ENCODE measurements at places on chromosomes 1 and 21.

GRCh38 chr1:70202173-70202758, 3.1 kb downstream of the LRRC40 start:
- no peaks in the 10 kb centered on the region for H3K27me3 ChIP-seq
- H3K4me1 ChIP-seq: peaks cover 3% of the 10 kb centered on the region

- peaks cover 45% of the 10 kb centered on the region for H3K4me1 ChIP-seq
- no peaks in the 10 kb centered on the region for H3K27me3 ChIP-seq
- H3K4me3 ChIP-seq: no peak overlapping the region
- no peak overlapping the region for H3K27ac ChIP-seq
- no peak for DNase-seq
- H3K36me3 ChIP-seq: no peaks in the 10 kb centered on the region
Observed at GRCh38 chr21:33966324-33966949, 50.8 kb upstream of the ATP5PO start.

GRCh38 chr1:99503276-99503747, 142.6 kb upstream of the PALMD start:
- no peak overlapping the region for H3K4me3 ChIP-seq
- DNase-seq: no peak
- H3K4me1 ChIP-seq: no peaks in the 10 kb centered on the region
- H3K27ac ChIP-seq: no peak overlapping the region
- no peaks in the 10 kb centered on the region for H3K27me3 ChIP-seq
- no peaks in the 10 kb centered on the region for H3K36me3 ChIP-seq

- H3K4me1 ChIP-seq: no peaks in the 10 kb centered on the region
- H3K4me3 ChIP-seq: no peak overlapping the region
- no peaks in the 10 kb centered on the region for H3K36me3 ChIP-seq
Observed at GRCh38 chr1:189803364-189803763, 674.3 kb downstream of the BRINP3 start.

DNA sequence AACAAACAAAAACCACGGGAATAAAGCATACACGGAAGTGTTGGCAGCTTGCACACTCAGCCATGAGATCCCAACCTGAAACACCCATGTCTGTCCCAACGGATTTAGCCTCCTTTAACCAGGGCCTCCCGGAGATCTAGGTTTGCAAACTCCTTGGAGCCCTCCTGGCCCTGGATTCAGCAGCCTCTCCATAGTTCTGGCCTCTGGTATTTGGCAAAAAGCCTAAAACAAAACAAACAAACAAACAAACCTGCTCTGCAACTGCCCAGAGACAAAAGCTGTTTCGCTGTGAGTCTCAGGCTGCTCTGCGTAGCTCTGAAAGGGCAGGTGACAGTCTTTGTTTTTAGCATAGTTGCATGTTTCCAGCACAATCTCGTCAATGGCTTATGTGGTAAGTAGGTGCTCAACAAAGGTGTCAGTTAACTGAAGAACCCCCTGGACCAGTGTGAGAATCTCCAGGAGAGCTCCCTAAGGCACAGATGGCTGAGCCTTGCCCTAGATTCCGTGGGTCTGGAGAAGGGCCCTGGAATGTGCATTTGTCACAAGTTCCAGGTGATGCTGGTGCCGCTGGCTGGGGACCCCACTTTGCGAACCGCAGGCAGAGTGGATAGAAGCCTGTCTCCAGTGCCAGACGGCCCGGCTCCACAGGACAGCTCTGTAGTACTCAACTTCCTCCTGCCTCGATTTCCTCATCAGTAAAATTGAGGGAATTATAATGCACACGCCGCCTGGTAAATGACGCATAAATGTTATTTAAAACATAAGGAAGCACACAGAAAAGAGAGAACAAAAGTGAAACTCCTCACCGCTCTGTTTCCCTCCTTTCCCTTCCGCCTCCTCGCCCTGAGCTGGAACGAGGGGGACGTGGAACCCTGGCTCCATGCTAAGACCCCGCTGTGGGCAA, 86.2 kb downstream of the RIPK4 start:
- H3K4me1 ChIP-seq: peaks cover 25% of the 10 kb centered on the region
- H3K27me3 ChIP-seq: no peaks in the 10 kb centered on the region
- H3K4me3 ChIP-seq: no peak overlapping the region
- H3K36me3 ChIP-seq: no peaks in the 10 kb centered on the region
- H3K27ac ChIP-seq: no peak overlapping the region

DNA sequence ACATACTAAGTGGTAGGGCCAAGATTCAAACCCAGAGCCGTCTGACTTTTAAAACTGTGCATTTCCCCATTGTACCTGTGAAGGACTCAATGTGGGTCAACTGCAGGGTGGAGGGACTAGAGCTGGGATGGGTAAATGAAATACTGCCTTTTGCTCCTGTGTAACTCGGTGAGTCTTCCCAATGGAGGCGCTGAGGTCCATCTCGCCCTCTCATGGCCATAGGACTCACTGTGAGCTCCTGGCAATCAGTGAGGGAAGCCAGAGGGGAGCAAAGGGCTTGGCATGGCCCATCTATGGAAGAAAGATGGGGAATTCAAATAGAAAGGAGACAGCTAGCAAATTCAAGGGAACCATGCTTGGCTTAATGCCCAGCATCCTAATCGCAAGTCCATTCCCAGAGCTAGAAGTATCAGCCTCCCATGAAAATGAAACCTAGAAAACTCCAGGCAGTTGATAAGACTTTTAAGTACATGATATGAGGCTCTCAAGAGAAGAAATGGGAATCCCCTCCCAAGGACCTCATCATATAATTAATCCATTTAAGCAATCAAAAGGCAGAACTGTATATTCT, 25.4 kb upstream of the CGN start:
- H3K4me1 ChIP-seq: no peaks in the 10 kb centered on the region
- DNase-seq: peak; percentile 36
- H3K27me3 ChIP-seq: no peaks in the 10 kb centered on the region
- no peaks in the 10 kb centered on the region for H3K36me3 ChIP-seq
- no peak overlapping the region for H3K4me3 ChIP-seq

GRCh38 chr1:29136391-29136915, 12.8 kb upstream of the TMEM200B start:
- H3K4me1 ChIP-seq: no peaks in the 10 kb centered on the region
- no peak overlapping the region for H3K4me3 ChIP-seq
- no peak overlapping the region for H3K27ac ChIP-seq
- H3K27me3 ChIP-seq: peaks cover 15% of the 10 kb centered on the region
- no peaks in the 10 kb centered on the region for H3K36me3 ChIP-seq
- no peak for DNase-seq

GRCh38 chr1:103063921-103064320, 44.4 kb downstream of the COL11A1 start:
- no peak for DNase-seq
- H3K27me3 ChIP-seq: no peaks in the 10 kb centered on the region

Data from large intestine (tissue), 12 donors.